ENCODE measurements at places on chromosomes 7 and 10. TPM values are rescaled to one million over a fixed set of nuclear protein-coding genes. Genes with fewer than 3 reads are reported as not detected.

- no peaks in the 10 kb centered on the region for H3K4me1 ChIP-seq
- no peak overlapping the region for H3K27ac ChIP-seq
- no peaks in the 10 kb centered on the region for H3K27me3 ChIP-seq
- DNase-seq, result no peak
- H3K4me3 ChIP-seq, result no peak overlapping the region
Measured at GRCh38 chr10:17443707-17444387, 10.5 kb downstream of the ST8SIA6 start.

DNA sequence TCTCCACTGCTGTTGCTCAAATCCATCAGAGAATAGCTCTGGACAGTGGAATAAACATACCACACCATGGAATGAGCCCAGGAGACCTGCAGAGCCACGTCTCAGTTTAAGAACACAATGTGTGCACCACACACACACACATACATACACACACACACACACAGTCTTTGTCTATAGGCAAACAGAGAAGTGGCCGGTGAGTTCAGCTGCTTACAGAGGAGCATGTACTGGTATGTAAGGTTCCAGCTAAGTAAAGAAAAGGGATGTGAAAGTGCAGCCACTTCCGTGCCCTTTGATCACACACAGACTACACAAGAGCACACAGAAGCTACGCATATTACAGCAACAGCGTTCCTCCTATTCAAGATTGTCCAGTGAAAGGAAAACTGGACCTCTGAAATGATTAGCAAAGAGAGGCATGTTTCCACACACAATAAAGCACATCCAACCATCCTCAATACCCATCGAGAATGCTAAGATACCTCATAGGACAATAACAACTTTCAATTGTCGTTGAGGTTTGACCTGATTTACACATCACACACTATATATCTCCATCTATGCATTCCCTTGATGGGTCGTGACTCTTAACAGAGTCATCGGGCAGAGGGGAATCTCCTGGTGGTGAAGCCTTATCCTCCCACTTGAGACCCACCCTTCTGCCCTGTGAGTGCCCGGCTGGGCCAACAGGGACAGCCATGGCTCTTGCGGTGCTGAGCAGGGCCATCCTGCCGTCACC lies 23.6 kb downstream of the SLC35B4 start:
- no peaks in the 10 kb centered on the region for H3K36me3 ChIP-seq
- no peak overlapping the region for H3K4me3 ChIP-seq
- H3K4me1 ChIP-seq, result no peaks in the 10 kb centered on the region
- H3K27ac ChIP-seq, result no peak overlapping the region
- DNase-seq, result peak; percentile 27

DNA sequence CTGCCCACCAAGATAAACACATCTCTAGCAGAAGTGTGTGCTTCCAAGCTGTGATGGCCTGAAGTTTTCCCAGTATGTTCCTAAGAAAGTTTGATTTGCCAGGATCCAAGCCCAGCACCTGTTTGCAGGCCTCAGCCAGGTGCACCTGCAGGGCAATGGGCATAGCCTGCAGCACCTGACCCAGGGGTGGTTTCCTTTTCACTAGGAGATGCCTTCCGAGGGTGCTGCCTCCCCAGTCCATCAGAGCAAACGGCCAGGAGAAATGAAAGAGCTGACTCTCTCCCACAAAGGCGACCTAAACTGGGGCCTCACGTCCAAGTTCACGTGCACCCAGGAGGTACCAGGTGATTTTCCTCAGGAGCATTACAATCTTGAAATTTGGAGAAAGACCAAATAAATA lies 7.1 kb downstream of the UCMA start:
- DNase-seq, result no peak
- H3K27me3 ChIP-seq, result no peaks in the 10 kb centered on the region
- H3K4me3 ChIP-seq, result no peak overlapping the region
- no peak overlapping the region for H3K27ac ChIP-seq
- H3K4me1 ChIP-seq, result no peaks in the 10 kb centered on the region

- H3K4me1 ChIP-seq, result no peaks in the 10 kb centered on the region
- no peaks in the 10 kb centered on the region for H3K27me3 ChIP-seq
- no peak overlapping the region for H3K4me3 ChIP-seq
Measured at GRCh38 chr7:1300206-1300605, 67.5 kb downstream of the UNCX start.

GRCh38 chr7:151838861-151839381 lies 38.0 kb downstream of the PRKAG2 start:
- H3K36me3 ChIP-seq, result no peaks in the 10 kb centered on the region
- H3K4me3 ChIP-seq, result no peak overlapping the region
- no peak overlapping the region for H3K27ac ChIP-seq
- no peak for DNase-seq
- no peaks in the 10 kb centered on the region for H3K27me3 ChIP-seq

GRCh38 chr7:157684157-157684908 lies 347.5 kb downstream of the DNAJB6 start:
- H3K27me3 ChIP-seq, result no peaks in the 10 kb centered on the region
- no peaks in the 10 kb centered on the region for H3K36me3 ChIP-seq
- no peak overlapping the region for H3K27ac ChIP-seq
- H3K4me1 ChIP-seq, result peaks cover 6% of the 10 kb centered on the region
- peak; percentile 17 for DNase-seq
- peak overlapping the region; percentile 34 for H3K4me3 ChIP-seq

DNA sequence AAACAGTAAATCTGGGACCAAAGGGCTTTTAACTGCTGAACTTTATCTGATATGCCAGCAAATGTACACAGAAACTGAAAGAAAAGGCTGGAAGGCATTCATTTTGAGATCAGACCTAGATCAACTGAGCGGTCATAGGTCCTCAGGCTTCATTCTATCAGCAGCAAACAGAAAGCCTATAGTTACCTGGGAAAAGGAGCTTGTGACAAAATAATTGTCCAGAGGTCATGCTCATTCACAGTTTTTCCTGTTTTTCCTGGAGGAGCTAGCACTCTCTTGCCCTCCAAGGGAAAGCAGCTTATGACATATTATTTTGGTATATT lies 320.2 kb downstream of the AHR start:
- no peak overlapping the region for H3K27ac ChIP-seq
- no peak for DNase-seq
- no peaks in the 10 kb centered on the region for H3K27me3 ChIP-seq
- H3K36me3 ChIP-seq, result no peaks in the 10 kb centered on the region
- H3K4me1 ChIP-seq, result no peaks in the 10 kb centered on the region
- no peak overlapping the region for H3K4me3 ChIP-seq

CPA4 gene
- 0.31 TPM for total RNA-seq

- H3K27me3 ChIP-seq, result no peaks in the 10 kb centered on the region
- no peak overlapping the region for H3K27ac ChIP-seq
- no peak overlapping the region for H3K4me3 ChIP-seq
- peaks cover 32% of the 10 kb centered on the region for H3K4me1 ChIP-seq
Measured at GRCh38 chr7:100682991-100683658, 9.6 kb downstream of the GNB2 start.

Measured in testis (tissue), 5 donors.